ENCODE measurements at places on chromosomes 6 and 20.

DNA sequence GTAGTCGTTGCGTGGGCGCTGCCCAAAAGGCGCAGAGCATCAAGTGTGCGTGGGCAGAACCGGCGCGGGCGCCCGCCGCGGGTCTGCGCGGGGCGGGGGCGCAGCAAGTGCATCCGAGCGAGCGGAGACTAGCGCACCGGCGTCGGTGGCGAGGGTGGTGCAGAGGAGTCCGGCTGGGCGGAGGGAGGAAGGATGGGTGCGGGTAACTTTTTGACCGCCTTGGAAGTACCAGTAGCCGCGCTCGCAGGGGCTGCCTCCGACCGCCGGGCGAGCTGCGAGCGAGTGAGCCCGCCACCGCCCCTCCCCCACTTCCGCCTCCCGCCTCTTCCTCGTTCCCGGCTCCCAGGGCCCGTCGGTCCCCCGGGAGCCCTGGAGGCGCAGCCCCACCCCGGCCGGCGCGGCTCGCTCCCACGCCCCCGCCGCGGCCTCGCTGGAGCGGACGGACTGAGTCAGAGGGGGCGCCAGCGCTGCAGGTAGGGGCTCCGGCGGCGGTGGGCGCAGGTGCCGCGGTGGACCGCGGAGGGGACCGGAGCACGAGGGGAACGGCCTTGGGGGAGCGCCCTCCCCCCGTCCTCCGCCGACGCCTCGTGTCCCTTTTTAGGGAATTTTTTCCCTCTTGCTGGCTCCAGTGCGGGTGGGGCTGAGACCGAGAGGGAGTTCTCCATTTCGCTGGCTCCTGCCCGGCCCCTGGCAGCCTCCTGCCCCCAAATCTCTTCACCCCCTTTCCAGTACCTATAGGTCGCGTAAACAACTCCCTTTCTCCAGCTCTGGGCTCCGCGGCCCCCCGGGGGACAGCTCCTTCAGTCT is 1.6 kb upstream of the DBNDD2 start:
- peak; percentile 34 for DNase-seq

DNA sequence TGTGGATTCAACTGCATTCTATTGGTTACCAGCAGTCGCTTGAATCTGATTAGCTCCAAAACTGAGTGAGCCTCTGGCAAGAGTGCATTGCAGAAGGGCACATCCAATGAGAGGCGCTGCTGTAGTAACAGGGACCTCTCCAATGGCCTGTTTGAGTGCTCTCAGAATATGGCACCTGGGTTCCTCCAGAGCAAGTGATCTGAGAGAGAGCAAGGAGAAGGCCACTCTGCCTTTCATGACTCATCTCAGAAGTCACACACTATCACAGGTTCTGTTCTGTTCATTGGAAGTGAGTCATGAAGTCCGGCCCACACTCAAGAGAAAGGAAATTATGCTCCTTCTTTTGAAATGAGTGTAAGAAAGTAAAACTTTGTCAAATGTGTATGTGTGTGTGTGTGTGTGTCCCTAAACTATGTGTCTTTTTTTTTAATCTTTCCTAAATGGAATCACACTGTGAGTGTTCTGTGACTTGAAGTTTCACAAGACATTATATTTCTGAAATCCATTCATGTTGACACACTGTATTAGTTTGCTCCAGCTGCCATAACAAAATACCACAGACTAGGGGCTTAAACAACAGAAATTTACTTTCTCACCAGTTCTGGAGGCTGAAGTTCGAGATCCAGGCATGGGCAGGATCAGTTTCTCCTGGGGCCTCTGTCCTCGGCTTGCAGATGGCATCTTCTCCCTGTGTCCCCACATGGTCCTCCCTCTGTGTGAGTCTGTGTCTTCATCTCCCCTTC is 138.3 kb upstream of the CDYL start:
- no peak for DNase-seq

- DNase-seq: no peak
These were observed 31.8 kb upstream of the DLGAP4 start for GRCh38 chr20:36274181-36274841.

DNA sequence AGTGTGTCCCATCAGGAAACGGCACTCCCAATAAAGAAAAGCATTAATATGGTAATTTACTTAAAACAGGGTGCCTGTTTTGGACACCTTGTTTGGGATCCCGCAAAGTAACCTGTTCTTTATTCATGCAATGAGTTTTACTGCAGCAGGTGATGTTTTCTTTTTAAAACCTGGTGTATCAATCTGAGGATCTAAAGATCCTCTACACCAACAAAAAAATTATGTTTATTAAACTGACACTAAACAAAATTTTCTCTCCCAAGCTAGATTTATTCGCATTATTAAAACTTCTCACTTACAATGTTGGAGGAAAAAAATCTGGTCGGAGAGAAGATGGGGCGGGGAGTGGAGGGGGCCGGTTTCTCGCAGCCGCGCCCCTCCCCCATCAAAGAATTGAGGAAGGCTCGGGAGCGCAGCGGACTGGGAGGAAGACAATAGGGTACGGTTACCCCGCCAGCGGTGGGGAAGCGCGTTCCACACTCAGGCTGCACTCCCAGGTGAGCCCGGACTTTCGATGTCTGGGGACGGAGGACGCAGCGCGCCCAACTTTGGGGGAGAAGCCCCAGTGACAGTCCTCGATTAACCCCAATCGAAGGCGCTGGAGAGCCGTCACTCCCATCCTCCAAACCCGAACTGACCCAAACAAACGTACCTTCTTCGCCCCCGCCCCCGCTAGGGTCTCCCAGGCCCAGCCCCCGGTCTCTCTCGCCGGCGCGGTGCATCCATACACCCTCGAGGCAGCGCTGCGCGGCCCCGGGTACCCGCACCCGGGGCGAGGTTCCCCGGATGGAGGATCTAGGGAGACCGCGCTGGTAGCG is 1.3 kb downstream of the CD24 start:
- DNase-seq: no peak

- DNase-seq: no peak
These were observed 215.5 kb downstream of the ANKRD60 start for GRCh38 chr20:58012731-58013510.

DNA sequence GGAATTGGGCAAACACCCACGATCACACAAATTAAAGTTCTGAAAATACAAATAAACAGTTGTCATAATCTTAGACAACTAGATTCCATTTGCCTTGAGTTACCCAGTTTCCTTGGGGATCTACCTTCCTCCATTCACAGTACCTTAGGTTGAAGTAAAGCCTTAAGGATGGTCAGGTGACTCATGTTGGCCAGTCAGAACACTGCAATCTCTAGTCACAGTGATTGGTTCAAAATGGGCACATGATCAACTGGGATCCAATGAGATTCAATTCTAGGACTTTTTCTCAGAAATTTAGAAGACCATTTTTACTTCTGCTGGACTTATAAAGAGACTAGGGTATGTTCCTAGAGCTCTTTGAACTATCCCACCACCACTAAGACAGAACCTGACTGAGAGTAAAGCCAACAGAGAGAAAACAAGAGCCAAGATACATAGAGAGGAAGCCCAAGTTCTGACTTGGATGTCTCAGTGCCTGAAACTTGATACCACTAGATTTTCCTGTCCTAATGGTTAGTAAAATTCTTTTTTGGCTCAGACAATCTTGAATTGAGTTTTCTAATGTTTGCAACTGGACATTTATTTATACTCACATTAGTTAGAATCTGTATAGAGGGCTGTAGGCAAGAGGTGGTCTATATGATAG is 8.6 kb upstream of the CLIC5 start:
- DNase-seq: no peak

- no peak for DNase-seq
These were observed 44.7 kb upstream of the CNKSR3 start for GRCh38 chr6:154555073-154555677.

- DNase-seq: no peak
These were observed 49.1 kb downstream of the MAP7 start for GRCh38 chr6:136501096-136501495.

DNA sequence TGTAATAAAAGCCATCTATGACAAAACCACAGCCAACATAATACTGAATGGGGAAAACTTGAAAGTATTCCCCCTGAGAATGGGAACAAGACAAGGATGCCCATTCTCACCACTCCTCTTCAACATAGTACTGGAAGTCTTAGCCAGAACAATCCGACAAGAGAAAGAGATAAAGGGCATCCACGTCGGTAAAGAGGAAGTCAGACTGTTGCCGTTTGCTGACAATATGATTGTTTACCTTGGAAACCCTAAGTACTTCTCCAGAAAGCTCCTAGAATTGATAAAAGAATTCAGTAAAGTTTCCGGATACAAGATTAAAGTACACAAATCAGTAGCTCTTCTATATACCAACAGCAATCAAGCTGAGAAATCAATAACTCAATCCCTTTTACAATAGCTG is 14.0 kb upstream of the RUNX2 start:
- DNase-seq: no peak

DNA sequence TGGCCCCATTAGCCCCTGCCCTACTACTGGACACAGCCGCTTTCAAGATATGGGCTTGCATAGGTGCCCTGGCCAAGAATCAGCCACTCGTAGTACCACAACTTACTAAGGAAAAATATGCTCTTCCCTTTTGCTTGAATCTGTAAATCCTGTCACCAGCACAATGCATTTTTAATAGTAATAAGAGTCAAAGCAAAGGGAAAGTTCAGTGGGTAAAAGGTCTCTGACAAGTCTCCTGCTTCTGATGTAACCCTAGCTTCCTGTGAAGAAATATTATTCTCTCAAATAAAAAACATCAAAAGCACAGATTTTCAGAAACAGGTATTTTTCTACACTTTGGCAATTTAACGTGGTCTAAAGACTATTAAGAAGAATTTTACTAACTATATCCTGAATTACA is 373.8 kb downstream of the GJA1 start:
- no peak for DNase-seq

DNA sequence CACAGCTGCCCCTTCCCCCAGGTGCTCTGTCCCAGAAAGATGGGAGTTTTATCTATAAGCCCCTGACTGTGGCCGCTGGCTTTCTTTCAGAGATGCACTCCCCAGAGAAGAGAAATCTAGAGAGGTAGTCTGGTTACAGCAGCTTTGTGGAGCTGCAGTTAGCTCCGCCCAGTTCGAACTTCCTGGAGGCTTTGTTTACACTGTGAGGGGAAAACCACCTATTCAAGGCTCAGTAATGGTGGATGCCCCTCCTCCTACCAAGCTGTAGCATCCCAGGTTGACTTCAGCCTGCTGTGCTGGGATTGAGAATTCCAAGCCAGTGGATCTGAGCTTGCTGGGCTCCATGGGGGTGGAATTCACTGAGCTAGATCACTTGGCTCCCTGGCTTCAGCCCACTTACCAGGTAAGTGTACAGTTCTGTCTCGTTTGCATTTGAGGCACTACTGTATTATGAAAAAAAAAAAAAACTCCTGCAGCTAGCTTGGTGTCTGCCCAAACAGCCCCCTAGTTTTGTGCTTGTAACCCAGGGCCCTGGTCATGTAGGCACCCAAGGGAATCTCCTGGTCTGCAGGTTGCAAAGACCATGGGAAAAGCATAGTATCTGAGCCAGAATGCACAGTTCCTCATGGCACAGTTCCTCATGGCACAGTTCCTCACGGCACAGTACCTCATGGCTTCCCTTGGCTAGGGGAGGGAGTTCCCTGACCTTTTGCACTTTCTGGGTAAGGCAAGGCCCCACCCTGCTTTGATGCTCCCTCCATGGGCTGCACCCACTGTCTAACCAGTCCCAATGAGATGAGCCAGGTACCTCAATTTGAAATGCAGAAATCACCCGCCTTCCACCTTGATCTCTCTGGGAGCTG is 275.0 kb downstream of the CENPW start:
- no peak for DNase-seq

- no peak for DNase-seq
These were observed 178.4 kb upstream of the SUPT3H start for GRCh38 chr6:45555981-45556771.

GRCh38 chr6:39599973-39600372 is 125.2 kb downstream of the KIF6 start:
- no peak for DNase-seq

DNA sequence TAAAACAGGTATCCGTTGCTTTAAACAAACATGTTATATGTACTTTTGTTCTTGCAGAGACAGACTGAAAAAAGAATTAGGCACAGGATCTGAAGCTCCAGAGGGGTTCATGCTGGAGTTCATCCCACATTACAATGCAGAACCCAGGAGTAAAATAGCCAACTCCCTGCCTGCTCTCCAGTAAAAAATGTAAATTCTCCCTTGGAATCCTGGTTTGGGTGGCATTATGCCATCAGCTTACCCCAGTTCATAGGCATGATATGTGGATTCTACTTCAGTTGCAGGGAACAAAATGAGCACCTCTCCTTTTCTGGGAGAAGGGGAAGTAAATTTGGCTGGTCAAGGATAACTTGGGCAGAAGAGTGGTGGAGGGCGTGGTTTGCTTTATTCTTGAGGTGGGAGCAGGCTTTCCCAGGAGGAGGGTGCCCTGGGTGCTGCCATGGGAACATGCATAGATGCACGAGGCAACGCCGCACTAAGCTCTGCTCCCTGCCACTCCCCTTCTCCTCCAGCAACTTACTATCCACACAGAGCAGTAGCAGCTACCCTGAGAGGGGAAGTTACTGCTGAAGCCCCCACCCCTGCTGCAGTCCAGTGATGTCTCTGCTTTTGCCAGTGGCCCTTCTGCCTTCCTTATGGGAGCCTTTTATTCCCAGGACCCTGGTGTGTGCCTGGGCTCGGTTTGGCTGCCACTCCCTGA is 71.6 kb upstream of the GLP1R start:
- DNase-seq: no peak

GRCh38 chr20:20435453-20435852 is 67.5 kb downstream of the INSM1 start:
- DNase-seq: no peak

GRCh38 chr6:34383161-34383631 is 9.3 kb downstream of the NUDT3 start:
- DNase-seq: no peak

DNA sequence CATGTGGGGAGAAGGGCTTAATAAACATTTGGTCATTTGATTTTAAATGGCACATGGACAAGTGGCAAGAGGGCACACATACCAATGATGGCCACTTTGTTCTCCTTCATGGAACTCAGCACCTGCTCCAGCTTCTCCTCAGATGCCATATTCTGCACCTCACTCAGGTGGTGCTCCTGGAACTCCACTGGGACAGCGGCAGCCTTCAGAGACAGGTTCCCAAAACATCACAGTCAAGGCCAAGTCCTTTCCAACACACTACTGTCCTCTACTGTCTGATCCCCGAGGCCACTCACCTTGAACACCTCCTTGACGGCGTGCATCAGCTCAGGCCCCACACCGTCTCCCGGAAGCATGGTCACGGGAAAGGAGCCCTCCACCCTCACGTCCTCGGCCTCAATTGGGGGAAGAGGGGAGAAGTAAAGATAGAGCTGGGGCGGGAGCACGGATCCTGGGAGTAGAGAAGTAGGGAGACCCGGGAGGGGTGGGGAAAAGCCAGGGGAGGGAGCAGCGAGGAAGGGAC is 591 bp downstream of the IDH3B start:
- no peak for DNase-seq
